ENCODE measurements at places on chromosomes 13 and 19. TPM values are rescaled to one million over a fixed set of nuclear protein-coding genes. Genes with fewer than 3 reads are reported as not detected.
A peak's percentile ranks its signal among the peaks of the same experiment; 100 is the strongest.

- no peak for DNase-seq
Measured at GRCh38 chr19:23440207-23440606, 44.9 kb upstream of the ZNF91 start.

DNA sequence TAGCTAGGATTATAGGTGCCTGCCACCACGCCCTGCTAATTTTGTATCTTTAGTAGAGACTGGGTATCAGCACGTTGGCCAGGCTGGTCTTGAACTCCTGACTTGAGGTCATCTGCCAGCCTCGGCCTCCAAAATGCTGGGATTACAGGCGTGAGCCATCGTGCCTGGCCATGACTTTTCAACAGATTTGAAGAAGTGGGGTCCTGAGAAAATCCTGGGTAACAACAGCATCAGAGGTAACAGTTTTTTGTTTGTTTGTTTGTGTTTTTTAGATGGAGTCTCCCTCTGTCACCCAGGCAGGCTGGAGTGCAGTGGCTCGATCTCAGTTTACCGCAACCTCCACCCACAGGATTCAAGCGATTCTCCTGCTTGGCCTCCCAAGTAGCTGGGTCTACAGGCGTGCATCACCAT lies 3.7 kb downstream of the JUNB start:
- no peak for DNase-seq

- no peak for DNase-seq
Measured at GRCh38 chr13:64936879-64937278, 2293.3 kb downstream of the PCDH9 start.

DNA sequence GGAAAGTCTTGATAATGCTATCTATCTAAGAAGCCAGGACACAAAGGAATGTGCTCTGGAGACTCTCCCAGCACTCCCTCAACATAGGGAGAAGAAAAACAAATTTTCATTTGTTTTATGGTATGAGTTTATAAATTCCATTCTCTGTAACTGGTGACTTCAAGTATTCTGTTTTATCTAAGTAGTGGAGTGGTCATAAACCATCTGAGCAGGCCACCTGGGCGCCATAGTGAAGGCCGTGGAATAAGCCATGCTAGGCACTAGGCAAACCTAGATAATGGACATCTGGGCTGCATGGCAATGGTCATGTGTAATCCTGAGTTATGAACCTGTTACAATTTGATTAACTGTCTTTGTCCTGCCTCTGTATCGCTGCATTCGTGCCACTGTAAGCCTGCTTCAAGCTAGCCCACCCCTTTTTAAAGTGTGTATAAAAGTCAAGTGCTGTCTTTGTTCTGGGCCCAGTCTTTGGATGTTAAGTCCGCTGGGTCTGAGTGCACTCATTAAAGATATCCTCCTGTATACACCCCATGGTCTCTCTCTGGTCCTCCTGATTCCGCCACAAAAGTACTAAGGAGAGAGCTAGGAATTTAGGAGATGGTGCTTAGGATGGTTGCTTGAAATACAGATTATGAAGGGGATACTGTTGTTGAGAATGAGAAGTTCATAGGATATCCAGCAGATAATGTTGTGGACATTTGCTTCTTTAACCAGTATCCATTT lies 13.2 kb downstream of the GTF2F2 start:
- no peak for DNase-seq

DNA sequence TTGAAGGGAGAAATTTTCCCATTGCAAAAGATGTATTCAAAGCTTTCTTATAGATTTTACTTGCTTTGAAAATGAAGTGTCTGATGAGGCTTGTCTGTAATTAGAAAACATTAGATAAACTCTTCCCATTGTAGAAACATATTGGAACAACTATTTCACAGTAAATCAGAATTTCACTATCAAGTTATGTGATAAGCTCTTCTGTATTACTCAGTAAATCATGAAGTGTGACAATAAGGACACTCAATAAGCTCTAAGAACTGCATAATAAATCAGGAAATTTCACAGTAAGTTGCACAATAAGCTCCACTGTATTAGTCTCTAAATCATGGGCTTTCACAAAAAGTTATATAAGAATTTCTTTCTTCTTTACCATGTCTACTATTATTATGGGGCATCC lies 1546.6 kb downstream of the SLITRK5 start:
- no peak for DNase-seq

Gene PKN1
- total RNA-seq: 223 TPM

Gene TBXA2R
- not detected for total RNA-seq

DNA sequence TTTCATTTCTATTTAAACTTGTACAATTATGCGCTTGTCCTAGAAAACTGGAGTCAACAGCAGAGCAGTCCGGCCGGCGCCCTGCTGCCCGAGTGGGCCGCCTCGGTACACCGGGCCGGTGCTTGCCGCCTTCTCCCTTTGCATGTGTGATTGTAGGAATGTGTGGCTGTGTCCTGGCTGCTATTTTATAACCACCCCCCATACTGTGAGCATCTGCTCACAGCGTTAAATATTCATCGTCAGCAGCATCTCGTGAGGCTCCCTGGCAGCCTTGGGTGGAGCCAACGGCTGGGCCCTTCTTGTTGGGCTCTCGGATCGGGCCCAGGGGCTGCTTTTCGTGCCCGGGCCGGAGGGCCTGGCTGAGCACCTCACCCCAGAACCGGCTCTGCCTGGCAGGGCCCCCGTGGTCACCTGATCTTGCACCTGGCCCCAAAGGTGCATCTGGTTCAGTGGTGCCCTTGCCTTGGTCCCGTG lies 10.6 kb downstream of the PIAS4 start:
- no peak for DNase-seq

Gene IGFL2
- not detected for total RNA-seq

Gene ZBTB32
- total RNA-seq: not detected

- no peak for DNase-seq
Measured at GRCh38 chr19:41426952-41427646, at the start of gene B3GNT8. B3GNT8 (minus strand) TSS chr19:41427374; CDS start chr19:41426778, 596 bp downstream.

GRCh38 chr13:70884196-70884595 lies 775.9 kb upstream of the KLHL1 start:
- no peak for DNase-seq

Gene RNF225
- total RNA-seq: not detected

- DNase-seq: no peak
Measured at GRCh38 chr13:84294576-84294975, 412.3 kb upstream of the SLITRK1 start.

- no peak for DNase-seq
Measured at GRCh38 chr13:35917252-35917941, 213.8 kb downstream of the DCLK1 start.

GRCh38 chr19:7830272-7830771 lies 304 bp downstream of the EVI5L start:
- DNase-seq: no peak

DNA sequence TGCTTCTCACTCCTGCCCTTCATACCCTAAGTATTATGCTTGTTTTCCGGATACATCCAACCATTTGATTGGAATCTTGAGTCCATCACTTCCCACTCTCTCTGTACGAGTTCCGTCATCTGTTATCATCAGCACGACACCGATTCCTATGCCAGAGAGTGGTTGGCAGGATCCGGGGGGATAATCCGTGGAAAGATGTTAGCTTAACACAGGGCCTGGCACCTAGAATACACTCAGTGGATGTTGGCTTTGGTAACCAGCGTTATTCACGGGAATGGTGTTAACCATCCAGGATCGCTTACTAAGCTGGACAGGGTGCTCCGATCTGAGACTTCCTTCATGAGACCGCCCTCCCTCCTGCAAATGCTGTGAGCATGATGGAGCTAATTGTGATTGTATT lies 12.4 kb downstream of the VSTM2B start:
- no peak for DNase-seq

Gene CKM
- total RNA-seq: not detected

DNA sequence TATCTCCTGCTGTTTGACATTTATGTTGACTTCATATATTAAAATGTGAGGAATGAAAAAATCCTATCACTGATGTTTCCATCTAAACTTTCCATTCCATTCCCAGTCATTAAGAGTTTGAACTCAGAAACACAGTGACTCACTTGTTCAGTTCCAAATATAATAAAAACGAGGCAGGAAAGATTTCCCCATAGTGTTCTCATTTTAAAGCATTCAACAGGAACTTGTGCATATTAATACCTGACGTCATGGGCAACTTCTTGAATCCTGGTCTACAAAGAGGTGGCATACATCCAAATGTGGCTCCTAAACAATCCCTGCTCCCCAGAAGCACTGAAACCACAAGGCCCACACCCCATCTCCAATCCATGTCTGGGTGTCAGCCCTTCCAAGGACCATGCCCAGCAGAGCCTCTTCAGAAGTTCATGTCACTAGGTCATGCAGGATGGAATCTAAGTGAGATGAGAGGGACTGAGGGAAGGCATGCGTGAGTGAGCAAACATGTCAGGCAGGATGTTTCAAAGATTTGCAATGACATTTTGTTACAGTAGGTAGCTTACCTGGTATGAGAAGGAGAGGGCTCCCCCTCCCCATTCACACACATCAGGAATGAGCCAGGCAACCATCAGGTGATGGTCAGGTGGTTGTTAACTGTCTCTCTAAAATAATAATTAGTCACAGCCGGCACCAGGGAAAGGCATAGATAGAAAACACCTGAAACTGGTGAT lies 9.4 kb upstream of the ERVV-2 start:
- peak; percentile 84 for DNase-seq

GRCh38 chr13:113090806-113091205 lies 14.8 kb upstream of the F7 start:
- no peak for DNase-seq

Gene TMPRSS9
- total RNA-seq: 0.44 TPM

Gene NDUFB7
- total RNA-seq: 590 TPM

Gene BRSK1
- 0.64 TPM for total RNA-seq

- no peak for DNase-seq
Measured at GRCh38 chr19:38001158-38001781, 94.3 kb downstream of the SIPA1L3 start.

Gene PNMA8B
- total RNA-seq: not detected

- no peak for DNase-seq
Measured at GRCh38 chr19:41327076-41327575, 17.2 kb downstream of the CCDC97 start.

All from Caki2 (cell line).